ENCODE measurements at places on chromosomes 7 and 10. TPM values are rescaled to one million over a fixed set of nuclear protein-coding genes. Genes with fewer than 3 reads are reported as not detected.

ANKRD1 gene
- total RNA-seq = not detected

MALSU1 gene
- 112 TPM for total RNA-seq

CFAP70 gene
- 0.17 TPM for total RNA-seq

NUDT1 gene
- 66.8 TPM for total RNA-seq

HOXA4 gene
- not detected for total RNA-seq

ITPRID1 gene
- total RNA-seq = 0.45 TPM

LGI1 gene
- 0.28 TPM for total RNA-seq

CFAP43 gene
- total RNA-seq = 0.24 TPM

CTAGE4 gene
- 3.4 TPM for total RNA-seq

CUZD1 gene
- 2.8 TPM for total RNA-seq

SRI gene
- 169 TPM for total RNA-seq

NCF1 gene
- total RNA-seq = 0.49 TPM

GCK gene
- 7.3 TPM for total RNA-seq

CYP2C18 gene
- total RNA-seq = 0.97 TPM

TMED4 gene
- 98.5 TPM for total RNA-seq

TMEM176B gene
- 0.47 TPM for total RNA-seq

CHST15 gene
- 11.2 TPM for total RNA-seq

TSPAN14 gene
- 31.8 TPM for total RNA-seq

OR2A12 gene
- total RNA-seq = not detected

PGAM2 gene
- 2.9 TPM for total RNA-seq

OR2A42 gene
- 0.27 TPM for total RNA-seq

SORCS3 gene
- total RNA-seq = 1.4 TPM

HELLS gene
- total RNA-seq = 776 TPM

BZW2 gene
- total RNA-seq = 95.3 TPM

ASAH2 gene
- total RNA-seq = 0.04 TPM

HTRA1 gene
- 16.1 TPM for total RNA-seq

ADCYAP1R1 gene
- 10.6 TPM for total RNA-seq

GFRA1 gene
- 2.5 TPM for total RNA-seq

SLIT1 gene
- total RNA-seq = 1.7 TPM

PTF1A gene
- not detected for total RNA-seq

UBN2 gene
- 25.4 TPM for total RNA-seq

GRM3 gene
- total RNA-seq = 1.9 TPM

HECTD2 gene
- 14.4 TPM for total RNA-seq

PHTF2 gene
- 21.6 TPM for total RNA-seq

CD36 gene
- total RNA-seq = 1.8 TPM

CCL24 gene
- not detected for total RNA-seq

SLC12A9 gene
- total RNA-seq = 39.9 TPM

KCP gene
- 0.76 TPM for total RNA-seq

AGMO gene
- 0.42 TPM for total RNA-seq

RADIL gene
- total RNA-seq = 9.8 TPM

KCTD7 gene
- 21.0 TPM for total RNA-seq

CAMK2B gene
- not detected for total RNA-seq

LRRC18 gene
- total RNA-seq = not detected

GPR26 gene
- 0.07 TPM for total RNA-seq

SLC26A5 gene
- total RNA-seq = 0.49 TPM

Data from GM23338 (cell line).